Activated CD8-positive, alpha-beta memory T cell treated with anti-CD3 and anti-CD28 coated beads, Interleukin-2, amount 10 ng/mL, durations not matched to agents 7 days and 5 days (primary cell): ENCODE measurements at places on chromosomes 2 and 18. TPM values are rescaled to one million over a fixed set of nuclear protein-coding genes. Genes with fewer than 3 reads are reported as not detected.

DNA sequence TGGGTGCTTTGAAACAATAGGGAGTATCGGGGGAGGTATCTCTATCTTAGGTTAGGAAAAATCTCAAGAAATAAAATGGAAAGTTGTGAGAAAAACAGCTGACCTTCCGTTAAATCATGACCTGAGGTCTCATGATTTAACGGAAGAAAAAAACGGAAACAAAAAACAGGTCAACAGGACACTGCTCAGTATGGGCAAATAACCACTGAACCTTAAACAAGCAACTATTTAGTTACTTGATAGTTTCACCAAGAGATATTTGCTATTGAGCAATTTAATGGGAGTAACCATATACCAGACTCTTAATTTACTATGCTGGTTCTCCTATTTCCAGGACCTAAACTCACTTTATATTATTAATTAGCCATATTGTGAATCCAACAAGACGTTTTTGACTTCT lies 150.8 kb downstream of the PARD3B start:
- H3K4me1 ChIP-seq: no peaks in the 10 kb centered on the region
- DNase-seq: no peak
- H3K4me3 ChIP-seq: no peak overlapping the region
- no peak overlapping the region for H3K27ac ChIP-seq
- no peaks in the 10 kb centered on the region for H3K36me3 ChIP-seq

DNA sequence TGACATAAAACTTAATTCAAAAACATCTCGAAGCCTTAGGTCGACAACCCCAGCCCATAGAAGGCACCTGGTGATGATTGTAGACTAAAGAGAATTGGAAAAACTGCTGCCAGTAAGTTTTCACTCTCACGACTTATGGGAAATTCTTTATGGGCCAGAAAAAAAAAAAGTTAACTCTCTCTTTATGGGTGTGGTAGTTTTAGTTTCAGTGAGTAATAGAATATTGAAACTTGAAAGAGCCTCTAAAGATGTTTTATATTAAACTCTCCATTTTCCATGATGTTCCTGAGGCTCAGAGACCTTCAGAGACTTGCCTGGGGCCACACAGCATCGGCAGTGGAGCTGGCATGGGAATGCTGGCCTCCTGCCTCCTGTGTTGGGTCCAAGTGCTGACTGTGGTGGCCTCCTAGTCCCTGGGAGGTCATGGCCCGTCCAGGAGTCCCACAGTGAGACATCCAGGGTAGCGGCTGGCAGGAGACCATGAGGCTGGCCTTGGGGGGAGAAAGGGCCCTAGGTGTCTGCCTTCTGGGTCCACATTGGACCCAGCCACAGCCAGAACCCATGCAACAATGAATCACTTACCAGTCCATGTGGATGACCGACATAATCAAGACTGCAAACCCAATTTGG lies 158.9 kb downstream of the SEPTIN10 start:
- no peak overlapping the region for H3K4me3 ChIP-seq
- H3K27me3 ChIP-seq: peaks cover 19% of the 10 kb centered on the region
- H3K36me3 ChIP-seq: no peaks in the 10 kb centered on the region

- no peak overlapping the region for H3K4me3 ChIP-seq
- H3K4me1 ChIP-seq: no peaks in the 10 kb centered on the region
- DNase-seq: no peak
- H3K36me3 ChIP-seq: no peaks in the 10 kb centered on the region
- no peak overlapping the region for H3K27ac ChIP-seq
- no peaks in the 10 kb centered on the region for H3K27me3 ChIP-seq
These were observed 196.9 kb upstream of the CWC22 start for GRCh38 chr2:180203972-180204371.

DNA sequence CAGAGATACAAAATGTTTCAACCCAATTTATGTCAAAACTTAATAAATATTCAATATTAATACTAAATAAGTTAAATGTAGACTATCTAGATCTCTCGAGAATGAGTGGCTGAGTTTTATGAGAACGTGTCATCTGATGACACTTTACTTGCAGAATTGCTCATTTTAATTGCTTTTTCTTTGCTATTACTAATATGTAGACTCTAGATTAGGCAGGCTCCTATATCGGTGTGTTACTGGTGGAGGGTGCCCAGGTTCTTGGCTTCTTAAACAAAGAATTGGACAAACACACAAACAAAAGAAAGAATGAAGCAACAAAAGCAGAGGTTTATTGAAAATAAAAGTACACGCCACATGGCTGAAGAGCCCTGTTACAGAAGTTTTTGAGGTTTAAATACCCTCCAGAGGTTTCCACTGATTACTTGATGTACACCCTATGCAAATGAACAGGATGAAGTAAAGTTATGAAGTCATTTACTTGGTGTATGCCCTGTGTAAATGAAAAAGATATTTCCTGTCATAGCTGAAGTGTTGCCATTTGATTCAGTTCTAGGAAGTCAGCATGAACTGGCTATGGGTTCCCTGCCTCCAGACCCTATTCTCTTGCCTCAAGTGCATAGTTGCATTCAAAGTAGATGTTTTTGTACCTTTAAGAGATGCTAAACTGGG lies 122.9 kb upstream of the ITGA4 start:
- peaks cover 46% of the 10 kb centered on the region for H3K36me3 ChIP-seq
- H3K27me3 ChIP-seq: no peaks in the 10 kb centered on the region
- DNase-seq: no peak
- no peak overlapping the region for H3K4me3 ChIP-seq

GRCh38 chr2:73339201-73339600 lies 45.9 kb upstream of the EGR4 start:
- no peak overlapping the region for H3K27ac ChIP-seq
- H3K4me1 ChIP-seq: peaks cover 5% of the 10 kb centered on the region
- H3K36me3 ChIP-seq: no peaks in the 10 kb centered on the region
- DNase-seq: no peak
- no peak overlapping the region for H3K4me3 ChIP-seq

DNA sequence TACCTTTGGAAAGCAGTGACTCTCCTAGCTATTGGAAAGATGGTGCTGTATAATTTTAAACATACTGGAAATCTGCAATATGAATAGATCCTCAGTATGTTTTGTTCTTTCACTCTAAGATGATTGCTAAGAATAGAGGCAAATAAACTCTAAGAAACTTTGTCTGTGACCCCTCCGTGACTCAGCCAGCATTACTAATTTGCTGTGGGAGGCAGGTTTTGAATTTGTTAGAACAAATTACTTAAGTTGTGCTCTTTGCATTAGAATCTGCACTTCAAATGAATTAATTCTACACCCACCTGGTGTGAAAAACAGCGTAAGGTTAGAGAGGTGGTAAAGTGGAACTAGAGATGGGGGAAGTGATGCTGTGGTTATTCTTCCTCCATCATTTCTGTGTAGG lies 142.2 kb downstream of the RAPGEF4 start:
- no peak for DNase-seq
- H3K36me3 ChIP-seq: no peaks in the 10 kb centered on the region
- no peak overlapping the region for H3K4me3 ChIP-seq
- no peak overlapping the region for H3K27ac ChIP-seq

- no peak overlapping the region for H3K27ac ChIP-seq
- H3K4me3 ChIP-seq: no peak overlapping the region
- peaks cover 61% of the 10 kb centered on the region for H3K4me1 ChIP-seq
These were observed 120.5 kb downstream of the FAM210A start for GRCh38 chr18:13605901-13606300.

DNA sequence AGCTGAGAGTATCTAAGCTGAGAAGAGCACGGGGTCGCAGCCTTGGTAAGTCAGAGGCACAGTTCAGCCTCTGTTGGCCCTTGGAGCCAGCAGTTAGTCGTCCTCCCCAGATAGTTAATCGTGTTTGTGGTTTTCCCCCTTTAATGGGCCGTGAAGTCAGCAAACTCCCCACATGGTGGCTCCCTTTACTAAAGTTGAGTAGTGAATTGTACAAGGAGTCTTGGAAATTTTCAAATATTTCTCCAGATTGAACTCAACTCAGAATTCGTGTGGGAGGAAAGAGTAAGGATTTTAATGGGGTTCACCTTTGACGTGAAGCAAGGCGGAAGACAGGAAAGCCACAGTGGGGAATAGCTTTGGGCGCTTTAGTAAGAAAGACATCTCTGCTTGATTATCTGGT lies 2.4 kb upstream of the ADCYAP1 start:
- H3K4me1 ChIP-seq: peaks cover 11% of the 10 kb centered on the region
- peaks cover 66% of the 10 kb centered on the region for H3K27me3 ChIP-seq
- H3K36me3 ChIP-seq: peaks cover 2% of the 10 kb centered on the region
- H3K4me3 ChIP-seq: no peak overlapping the region
- no peak overlapping the region for H3K27ac ChIP-seq

Gene TTR
- not detected for total RNA-seq

Gene GLB1L
- 4.3 TPM for total RNA-seq

Gene MTHFD2
- total RNA-seq: 215 TPM
